ENCODE measurements at places on chromosomes 2 and 18.

DNA sequence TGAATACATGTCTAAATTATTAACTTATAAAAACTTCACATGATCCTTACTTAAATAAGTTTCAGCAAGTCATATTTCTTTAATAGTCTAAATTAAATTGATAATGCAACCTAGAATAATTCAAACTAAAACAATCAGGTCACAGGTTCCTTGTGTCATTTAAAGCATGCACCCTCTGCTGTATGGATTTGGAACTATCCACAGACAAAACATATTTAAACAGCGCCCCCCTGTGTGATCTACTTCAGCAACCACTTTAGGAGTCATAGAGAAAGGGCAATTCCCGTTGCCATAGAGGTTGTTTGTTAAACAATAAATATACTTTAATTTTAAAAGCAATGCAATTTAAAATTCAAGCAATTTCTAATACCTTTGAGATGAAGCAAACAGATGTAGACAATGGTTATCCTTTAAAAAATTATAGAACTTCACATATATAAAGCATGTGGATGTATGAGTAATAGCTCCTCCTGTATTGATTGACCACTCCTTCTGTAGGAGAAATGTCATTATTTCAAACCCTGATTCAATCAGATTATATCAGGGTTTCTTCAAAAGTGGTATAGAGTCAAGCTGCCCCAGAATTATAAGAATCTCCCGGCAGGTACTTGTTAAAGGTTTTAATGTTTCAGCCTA is 21.2 kb downstream of the GRB14 start:
- no peak for DNase-seq

- DNase-seq, result no peak
Measured at GRCh38 chr18:49030138-49030537, 79.4 kb upstream of the SMAD7 start.

- DNase-seq, result no peak
Measured at GRCh38 chr2:219514196-219514761, at the start of gene ASIC4. ASIC4 (plus strand) TSS chr2:219514482; CDS start chr2:219514725, 243 bp downstream.

DNA sequence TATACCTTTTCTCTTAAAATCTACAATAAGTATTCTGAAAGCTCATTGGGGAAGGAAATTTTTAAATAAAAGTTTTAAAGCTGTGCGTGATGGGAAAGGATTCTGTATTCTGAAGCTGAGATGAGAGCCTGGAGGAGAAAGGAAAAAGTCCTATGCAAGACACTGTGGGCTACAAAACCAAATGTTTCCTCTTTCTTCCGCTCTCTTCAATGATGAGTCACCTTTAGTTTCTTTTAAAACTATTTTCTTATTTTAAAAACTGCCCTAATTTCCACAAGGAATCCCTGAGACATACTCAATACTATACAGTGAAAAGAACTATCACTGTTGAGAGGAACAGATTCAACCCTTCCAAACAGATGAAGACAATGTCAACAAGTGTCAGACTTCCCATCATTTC is 87.4 kb downstream of the INO80D start:
- DNase-seq, result no peak

DNA sequence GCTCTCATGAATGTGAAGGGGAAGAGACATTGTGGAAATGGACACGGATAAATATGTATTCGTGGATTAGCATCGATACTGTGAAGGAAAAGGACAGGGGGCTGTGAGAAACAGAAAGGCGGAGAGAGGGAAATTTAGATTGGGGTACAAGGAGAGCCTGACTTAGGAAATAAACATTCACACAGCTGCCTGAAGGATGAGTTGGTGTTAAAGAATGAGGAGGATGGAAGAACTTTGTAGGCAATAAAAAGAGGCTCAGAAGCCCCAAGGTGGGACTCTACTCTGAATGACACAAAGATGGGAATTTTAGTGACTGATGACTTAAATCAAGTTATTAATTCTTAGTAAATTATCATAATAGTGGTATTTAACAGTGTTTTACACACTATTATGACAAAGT is 10.1 kb downstream of the MYO1B start:
- DNase-seq, result no peak

DNA sequence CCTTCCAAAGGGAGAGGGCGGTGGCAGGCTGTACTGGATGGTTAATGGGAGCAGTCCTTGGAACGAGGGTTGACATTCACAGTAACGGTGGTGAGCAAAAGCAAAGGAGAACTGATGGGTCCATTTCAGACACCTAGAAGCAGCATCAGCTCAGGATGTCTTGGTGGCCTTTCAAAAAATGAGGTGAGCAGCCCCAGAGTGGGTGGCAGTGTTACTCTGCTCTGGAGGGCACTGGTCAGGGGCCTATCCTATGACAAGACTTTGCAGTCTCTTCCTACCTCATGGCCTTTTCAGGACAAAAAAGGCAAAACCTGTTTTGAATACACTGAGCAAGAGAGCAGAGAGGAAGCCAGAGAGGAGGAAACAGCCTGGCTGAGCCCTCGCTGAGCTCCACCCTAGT is 23.5 kb downstream of the CAPN14 start:
- DNase-seq, result no peak

- DNase-seq, result no peak
Measured at GRCh38 chr2:227767830-227768229, 22.1 kb downstream of the SCYGR8 start.

DNA sequence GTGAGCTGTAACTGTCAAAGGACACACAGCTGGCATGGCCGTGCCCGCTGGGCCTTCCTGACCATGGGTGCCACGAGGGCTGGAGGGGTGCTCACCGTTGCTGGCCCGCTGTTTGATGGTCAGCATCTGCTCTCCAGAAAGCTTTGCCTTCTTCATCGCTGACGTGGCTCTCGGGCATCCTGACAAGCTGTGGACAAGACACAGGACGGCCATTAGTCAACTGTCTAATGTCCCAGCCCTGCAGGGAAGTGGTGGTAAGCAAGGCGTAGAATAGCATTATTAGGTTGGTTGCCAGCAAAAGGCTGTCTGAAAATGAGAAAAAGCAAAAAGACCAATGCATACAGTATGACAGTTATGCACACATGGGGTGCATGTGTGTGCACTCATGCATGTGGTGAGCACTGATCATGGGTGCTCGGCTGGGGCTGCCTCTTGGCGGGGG is 64.7 kb upstream of the PXDN start:
- DNase-seq, result no peak

Data from stimulated activated CD4-positive, alpha-beta T cell treated with anti-CD3 and anti-CD28 coated beads, TNF-alpha, amount 100 ng/mL, for 4 hours (primary cell).